ENCODE measurements at places on chromosomes 1 and 21.
A peak's percentile ranks its signal among the peaks of the same experiment; 100 is the strongest.

GRCh38 chr1:168340781-168341482 lies 60.3 kb downstream of the TBX19 start:
- DNase-seq: no peak

- DNase-seq: no peak
Observed at GRCh38 chr1:33358795-33359503, 38.1 kb upstream of the A3GALT2 start.

DNA sequence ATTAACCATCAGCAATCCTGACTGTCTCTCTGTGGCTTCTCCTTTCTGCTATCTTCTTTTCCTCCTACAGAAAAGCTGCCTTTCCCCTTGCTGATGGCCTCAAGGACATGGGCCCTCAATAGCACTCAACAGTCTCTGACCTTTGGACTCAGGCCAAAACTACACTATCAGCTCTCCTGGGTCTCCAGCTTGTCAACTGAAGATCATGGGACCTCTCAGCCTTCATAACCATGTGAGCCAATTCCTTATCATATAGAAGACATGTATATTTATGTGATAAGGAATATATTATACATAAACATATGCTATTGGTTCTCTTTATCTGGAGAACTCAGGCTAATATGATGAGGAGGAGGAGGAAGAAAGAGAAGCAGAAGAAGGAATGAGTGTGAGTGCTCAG lies 91.8 kb upstream of the GJB5 start:
- peak; percentile 8 for DNase-seq

- no peak for DNase-seq
Observed at GRCh38 chr1:109890115-109890953, 20.3 kb upstream of the CSF1 start.

GRCh38 chr1:199551967-199552565 lies 475.4 kb upstream of the NR5A2 start:
- DNase-seq: no peak
